HEK293T (cell line): ENCODE measurements at places on chromosomes 1 and 21.
A peak's percentile ranks its signal among the peaks of the same experiment; 100 is the strongest.

DNA sequence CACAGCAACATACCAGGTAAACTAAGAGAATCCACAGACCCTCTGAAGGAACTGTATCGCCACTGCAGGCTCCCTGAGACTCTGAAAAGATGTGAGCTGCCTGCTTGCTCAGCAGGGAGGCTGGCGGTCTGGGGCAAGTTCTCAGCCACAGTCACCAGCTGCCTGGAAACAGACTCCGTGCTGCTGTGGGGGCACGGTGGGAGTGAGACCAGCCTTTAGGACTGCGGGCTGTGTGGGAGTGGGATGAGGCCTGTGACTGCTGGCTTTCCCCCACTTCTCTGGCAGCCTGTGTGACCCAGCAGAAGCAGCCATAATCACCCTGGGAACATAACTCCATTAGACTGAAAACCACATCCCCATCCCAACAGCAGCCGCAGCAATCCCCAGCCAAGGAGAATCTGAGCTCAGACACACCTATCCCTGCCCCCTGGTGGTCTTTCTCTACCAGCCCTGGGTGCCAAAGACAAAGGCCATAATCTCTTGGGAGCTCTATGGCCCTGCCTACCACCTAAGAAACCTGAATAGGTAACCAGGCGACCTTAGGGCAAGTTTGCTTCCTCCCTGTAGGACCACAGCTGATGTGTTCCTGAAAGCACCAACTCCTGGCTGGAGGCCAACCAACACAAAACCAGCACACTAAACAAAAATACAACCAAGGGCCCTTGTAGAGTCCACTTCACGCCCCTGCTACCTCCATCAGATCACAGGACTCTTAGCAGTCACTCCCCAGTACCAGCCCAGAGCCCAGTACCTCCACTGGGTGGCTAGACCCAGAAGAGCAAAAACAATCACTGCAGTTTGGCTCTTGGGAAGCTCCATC is 151.5 kb downstream of the SMYD3 start:
- peak; percentile 7 for DNase-seq

GRCh38 chr1:90100566-90100965 is 105.7 kb downstream of the ZNF326 start:
- no peak for DNase-seq

- DNase-seq = no peak
Observed at GRCh38 chr1:11484321-11484655, 5.3 kb downstream of the DISP3 start.

DNA sequence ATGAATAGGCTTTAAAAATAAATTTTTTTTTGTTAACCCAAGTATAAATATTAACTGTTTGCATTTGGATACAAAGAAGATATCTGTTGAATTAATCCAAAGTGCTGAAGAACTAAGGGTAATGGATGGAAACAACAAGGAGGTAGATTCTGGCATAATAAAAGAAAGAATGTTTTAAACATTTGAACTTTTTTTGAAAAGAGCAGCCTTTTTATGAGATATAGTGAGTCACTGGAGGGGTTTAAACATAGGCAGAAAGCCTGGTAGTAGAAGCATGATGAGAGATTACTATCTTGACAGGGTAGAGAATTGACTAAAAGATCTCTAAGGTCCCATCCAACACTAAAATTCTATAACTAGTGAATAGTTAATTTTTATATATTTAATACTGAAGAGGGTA is 2.7 kb downstream of the MIER1 start:
- DNase-seq = no peak

DNA sequence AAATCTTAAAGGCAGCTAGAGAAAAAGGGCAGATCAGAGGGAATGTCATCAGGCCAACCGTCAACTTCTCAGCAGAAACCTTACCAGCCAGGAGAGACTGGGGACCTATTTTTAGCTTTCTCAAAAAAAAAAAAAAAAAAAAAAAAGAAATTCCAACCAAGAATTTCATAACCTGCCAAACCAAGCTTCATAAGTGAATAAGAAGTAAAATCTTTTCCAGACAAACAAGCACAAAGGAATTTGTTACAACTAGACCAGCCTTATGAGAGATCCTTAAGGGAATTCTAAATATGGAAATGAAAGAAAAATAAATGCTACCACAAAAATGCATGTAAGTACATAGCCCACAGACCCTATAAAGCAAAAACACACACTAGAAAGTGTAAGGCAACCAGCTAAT is 267.7 kb downstream of the AKT3 start:
- no peak for DNase-seq

- DNase-seq = no peak
Observed at GRCh38 chr1:21264898-21265297, 25.4 kb downstream of the ECE1 start.

GRCh38 chr1:104387716-104388508 is 638.2 kb downstream of the AMY1C start:
- no peak for DNase-seq

GRCh38 chr1:43586136-43586731 is 55.6 kb downstream of the PTPRF start:
- DNase-seq = no peak

- no peak for DNase-seq
Observed at GRCh38 chr1:112688781-112689193, 14.3 kb downstream of the MOV10 start.

GRCh38 chr1:36497207-36497606 is 14.5 kb upstream of the CSF3R start:
- no peak for DNase-seq

GRCh38 chr21:19998453-19998852 is 999.8 kb upstream of the NCAM2 start:
- no peak for DNase-seq

DNA sequence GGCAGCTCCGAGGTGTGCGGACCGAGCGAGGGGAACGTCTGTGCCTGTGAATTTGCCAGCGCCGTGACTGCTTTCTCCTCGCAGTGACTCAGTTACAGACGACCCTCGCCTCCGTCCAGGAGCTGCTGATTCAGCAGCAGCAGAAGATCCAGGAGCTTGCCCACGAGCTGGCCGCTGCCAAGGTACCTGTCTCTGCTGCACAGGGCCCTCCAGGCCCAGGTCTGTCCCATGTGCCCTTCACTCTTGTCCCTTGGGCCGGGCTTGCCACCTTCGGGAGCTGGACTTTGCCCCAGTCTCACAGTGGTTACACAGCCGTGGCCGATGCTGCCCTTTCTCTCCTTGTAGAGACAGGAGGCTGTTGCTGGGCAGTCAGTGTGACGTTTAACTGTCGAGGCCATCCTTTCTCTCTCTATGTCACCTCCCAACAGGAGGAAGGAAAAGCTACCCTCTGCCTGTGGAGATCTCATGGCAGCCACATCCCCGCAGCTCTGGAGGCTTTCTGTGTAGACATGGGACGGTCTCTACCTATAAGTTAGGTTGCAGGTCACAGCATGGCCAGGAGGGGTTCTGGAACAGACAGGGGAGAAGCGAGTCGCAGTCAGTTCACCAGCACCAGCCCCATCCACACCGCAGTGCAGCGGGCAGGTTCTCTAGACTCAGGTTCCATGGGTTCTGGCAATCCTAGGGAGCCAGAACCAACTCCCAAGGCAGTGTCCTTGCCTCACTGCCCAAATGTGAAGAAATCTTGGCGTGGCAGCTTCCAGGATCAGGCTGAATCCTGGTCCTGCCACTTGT is 149.7 kb downstream of the PEX14 start:
- no peak for DNase-seq

DNA sequence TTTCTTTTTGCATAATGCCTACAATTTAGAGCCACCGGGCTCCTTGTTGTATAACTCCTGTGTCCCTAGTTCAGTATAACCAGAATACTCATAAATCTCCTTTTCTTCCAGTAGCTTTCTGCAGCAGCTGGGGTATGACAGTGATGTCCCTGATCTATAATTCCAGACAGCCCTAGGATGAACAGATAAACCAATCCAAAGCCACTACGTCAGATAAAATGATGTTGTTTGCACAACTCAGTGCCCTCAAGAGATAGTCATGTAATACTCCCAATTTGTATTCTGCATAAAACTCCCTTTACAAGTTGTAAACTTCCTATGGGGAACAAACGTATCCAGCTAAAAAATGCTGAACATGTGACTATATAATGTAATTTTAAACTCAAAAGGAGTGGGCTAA is 44.7 kb downstream of the ZNF326 start:
- no peak for DNase-seq

GRCh38 chr1:94093396-94093795 is 27.6 kb downstream of the ABCA4 start:
- DNase-seq = no peak

DNA sequence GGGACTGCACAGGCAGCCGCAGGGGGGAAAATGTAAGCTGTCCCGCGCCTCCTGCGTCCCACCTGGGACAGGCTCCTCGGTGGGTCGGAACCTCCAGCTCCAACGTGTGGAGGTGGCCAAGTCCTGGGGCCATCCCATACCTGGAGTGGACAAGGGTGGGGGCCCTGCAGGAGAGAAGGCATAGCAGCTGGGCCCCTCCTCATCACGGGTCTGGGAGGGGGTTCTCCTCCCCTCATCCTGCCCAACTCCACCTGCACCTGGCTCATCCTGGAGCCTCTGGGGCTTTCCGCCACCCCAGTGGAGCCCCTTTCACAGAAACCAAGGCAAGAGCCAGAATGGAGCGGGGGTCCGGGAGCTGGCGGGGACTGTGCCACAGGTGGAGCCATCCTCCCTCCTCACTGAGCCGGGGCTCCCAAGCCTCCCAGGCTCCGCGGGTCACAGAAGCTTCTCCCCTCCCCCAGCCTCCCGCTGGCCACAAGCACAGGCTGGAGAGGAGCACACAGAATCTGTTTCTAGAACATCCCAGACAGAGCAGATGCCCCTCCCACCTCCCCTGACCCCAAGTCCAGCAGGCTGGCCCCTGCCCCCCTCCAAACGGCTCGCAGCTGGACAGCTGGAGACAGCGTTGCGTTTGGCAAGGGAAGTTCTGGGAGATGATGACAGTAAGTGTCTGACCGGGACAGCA is 65.8 kb downstream of the MEGF6 start:
- DNase-seq = no peak

DNA sequence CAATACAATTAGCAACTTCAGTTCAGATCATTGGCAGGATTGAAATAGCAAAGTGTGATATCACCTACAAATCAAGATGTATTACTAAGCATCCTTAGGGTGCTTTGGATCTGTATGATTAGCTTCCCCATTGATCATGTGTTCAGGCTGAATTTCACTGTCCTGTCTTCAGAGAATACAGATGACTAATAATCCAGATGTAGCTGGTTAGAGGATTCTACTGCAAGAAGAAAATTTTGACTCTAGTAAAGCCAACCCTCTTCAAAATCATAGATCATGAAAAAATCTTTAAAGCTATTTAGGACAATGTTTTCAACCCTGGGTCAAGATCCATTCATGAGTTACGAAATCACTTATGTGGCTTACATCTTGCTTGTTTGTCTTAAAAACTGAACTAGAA is 184.4 kb downstream of the PTGER3 start:
- no peak for DNase-seq

DNA sequence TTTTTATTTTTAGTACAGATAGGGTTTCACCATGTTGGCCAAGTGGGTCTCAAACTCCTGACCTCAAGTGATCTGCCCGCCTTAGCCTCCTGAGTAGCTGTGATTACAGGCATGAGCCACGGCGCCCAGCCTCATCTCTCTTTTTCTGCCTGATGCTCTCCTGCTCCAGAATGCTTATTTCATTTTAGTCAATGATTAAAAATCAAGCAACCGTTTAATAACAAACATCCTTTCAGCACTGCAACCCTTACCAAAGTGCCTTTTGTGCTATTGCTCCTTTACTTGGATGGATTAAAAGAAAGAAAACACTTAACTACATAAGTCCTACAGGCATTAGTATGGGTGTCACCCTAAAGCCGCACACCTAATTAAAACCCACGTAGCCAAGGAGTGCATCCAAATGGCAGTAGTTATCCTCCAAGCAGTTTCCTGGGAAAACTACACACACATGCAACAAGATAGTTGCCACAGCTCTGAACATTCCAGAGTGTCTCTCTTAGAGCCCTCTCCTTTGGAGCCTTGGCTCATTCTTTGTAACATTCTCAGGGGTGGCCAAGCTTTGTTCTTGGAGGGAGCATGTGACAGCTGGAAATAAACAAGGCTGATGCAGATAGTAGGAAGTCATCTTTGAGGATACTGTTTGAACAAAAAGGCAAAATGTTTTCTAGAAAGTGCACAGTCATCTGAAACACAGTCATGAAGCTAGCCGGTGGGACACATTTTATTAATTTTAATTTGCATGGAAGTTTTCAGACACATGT is 51.2 kb downstream of the KCNJ15 start:
- no peak for DNase-seq

GRCh38 chr1:57518496-57518895 is 94.6 kb upstream of the DAB1 start:
- no peak for DNase-seq

DNA sequence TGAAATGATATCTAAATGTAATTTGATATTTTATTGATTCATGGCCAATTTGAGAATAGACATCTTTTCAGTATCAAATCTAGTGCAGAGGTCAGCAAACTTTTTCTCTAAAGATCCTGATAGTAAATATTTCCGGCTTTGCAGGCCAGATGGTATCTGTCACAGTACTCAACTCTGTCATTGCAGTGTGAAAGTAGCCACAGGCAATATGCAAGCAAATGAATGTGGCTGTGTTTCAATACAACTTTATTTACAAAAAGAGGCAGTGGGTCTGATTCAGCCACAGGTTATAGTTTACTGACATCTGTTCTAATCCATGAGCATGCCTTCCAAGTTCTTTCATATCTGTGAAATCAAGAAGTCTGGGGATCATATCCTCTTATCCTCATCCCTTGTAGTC is 221.2 kb downstream of the PRDM2 start:
- DNase-seq = no peak

- no peak for DNase-seq
Observed at GRCh38 chr1:75542818-75543570, 67.9 kb downstream of the SLC44A5 start.

GRCh38 chr1:145988773-145989172 is 7.6 kb downstream of the TXNIP start:
- no peak for DNase-seq

GRCh38 chr1:156670359-156670758 is 6.8 kb downstream of the NES start:
- DNase-seq = no peak
